Stimulated activated naive CD4-positive, alpha-beta T cell treated with Interleukin-2 at 50 U/mL for 16 hours (primary cell): ENCODE measurements at places on chromosomes 7 and 10.
A peak's percentile ranks its signal among the peaks of the same experiment; 100 is the strongest.

GRCh38 chr10:23505797-23506465, 67.1 kb downstream of the OTUD1 start:
- no peak for DNase-seq

DNA sequence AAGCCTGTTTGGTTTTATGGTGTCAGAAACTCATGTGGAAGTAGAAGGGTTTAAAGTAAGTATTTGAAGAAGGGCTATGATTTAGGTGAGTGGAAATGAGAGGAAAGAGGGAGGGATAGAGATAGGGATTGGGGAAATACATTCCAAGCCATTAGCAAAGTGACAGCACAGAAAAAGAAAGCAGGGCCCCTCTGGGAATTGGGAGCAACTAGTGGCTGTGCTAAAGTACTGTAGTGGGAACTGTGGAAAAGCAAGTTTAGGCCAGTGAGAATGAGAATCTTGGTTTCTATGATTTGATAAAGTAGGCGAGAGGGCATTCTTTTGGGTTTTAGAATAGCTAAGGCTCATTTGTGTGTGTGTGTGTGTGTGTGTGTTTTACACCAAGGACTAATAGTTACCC, 5.0 kb downstream of the PRKG1 start:
- no peak for DNase-seq

GRCh38 chr7:70484255-70484654, 647.7 kb upstream of the GALNT17 start:
- no peak for DNase-seq

DNA sequence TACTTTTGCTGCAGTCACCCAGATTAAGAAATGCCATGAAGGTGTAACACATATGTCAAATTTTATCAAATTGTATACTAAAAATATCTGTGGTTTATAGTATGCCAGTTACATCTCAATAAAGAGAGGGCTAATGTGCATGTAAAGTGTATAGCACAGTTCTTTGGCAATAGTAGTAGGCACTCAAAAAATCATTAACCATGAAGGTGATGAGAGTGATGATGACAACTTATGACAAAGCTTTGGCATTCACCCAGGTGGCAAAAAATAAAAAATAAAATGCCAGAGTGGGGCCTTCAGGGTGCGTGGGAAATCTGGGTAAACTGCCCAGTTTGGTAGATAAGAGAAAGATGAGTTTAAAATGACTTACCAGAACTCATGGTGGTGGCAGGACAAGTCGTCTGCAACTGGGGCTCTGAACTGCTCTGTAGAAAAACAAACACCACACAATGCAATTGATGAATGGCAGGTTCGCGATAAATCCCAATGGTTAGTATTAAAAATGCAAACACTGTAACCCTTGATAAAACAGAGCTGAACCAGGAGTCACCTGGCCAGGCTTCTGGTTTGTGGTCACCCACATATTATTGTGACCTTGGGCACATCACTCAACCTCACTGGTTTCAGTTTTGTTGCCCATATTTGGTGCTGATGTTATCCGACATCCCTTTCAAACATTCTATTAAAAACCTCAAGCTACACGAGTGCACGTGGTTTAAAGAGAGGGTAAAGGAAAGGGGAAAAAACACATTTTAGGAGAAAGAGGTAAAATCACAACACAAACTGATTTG, 120.2 kb downstream of the SORBS1 start:
- no peak for DNase-seq

- DNase-seq: peak; percentile 5
Measured at GRCh38 chr7:100642534-100642907, 1.2 kb upstream of the TFR2 start.

DNA sequence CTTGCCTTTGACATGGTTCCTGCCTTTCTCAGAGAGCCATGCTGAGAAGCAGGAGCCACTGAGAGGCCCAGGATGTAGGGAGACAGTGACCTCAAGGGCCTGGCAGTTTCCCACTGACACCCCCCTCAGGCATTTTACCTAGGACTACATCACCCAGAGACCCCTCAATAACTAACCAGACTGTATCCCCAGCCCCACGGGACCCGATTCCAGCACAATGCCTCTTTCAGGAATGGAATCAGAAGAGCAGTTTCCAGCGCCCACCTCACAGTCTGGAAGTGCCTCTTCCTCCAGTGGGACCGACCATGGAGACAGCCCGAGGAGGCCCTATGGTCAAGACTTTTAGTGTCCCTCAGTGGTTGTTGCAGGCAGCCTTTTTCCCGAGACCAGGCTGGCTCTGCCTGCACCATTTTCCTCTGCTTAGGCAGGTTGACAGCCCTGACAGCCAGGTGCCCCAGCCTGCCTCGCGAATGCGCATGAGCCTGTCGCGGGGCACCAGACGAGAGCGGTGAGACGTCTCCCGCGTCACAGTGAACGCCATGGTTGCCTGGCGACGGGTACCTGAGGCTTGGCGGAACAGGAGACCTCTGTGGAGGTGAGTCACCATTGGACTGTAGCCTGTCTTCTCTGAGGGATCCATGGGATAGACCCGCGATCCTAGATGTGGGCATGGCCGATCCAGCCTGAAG, 28.4 kb upstream of the ZNF273 start:
- no peak for DNase-seq

- DNase-seq: no peak
Measured at GRCh38 chr10:4046712-4047354, 261.8 kb upstream of the KLF6 start.

- DNase-seq: no peak
Measured at GRCh38 chr7:139117599-139118233, 8.2 kb upstream of the ZC3HAV1 start.

DNA sequence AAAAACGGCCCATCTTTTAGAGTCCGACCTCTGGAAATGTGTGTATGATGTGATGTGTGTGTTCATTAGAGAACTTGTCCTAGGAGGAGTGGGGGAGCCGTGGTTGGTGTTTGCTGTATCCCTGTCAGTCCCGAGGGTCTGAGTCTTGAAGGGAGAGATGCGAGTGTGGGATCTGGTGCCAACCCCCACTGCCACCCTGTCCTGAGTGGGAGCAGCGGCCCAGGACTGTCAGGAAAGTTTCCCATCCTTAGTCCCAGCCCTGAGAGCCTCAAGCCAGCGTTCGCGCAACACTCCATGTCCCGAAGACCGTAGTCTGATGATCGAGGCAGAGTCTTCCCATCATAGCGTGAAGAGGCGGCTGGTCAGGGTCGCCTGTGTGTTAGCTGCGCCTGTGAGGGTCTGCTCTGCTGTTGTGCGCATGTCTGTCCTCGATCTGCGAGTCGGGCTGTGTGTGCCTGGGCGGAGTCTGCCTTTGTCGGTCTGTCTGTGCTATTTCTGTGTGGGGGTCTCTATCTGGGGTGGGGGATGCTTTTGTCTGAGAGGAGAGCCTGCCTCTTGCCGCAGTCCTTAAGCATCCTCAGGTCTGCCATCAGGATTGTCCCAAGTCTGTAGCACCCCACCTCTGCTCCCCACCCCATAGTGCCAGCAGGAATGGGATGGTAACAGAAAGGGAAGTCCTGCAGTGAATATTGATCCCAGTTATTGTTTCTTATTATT, 514 bp upstream of the CHAT start:
- no peak for DNase-seq

DNA sequence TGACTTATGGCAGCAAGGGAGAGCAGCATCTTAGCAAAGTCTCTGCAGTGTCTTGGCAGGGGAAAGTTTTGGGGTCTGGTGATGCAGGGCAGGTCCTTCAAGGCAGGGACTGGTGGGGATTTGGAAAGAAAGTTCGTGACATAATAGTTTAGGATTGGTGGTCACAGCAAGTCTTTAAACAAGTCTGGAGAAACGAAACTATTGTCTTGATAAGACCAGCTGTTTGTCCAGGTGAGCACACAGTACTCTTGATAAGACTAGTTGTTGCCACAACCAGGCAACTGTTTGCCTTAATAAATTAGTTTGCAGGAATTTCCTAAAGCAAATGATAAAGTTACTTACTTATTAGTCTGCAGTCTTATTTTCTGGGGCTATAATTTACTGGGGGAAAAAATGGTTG, 136.1 kb downstream of the AKR1D1 start:
- DNase-seq: no peak

GRCh38 chr10:72883861-72884260, 9.7 kb upstream of the OIT3 start:
- no peak for DNase-seq

- DNase-seq: no peak
Measured at GRCh38 chr10:4177791-4178190, 392.8 kb upstream of the KLF6 start.

- no peak for DNase-seq
Measured at GRCh38 chr7:158491094-158491493, 96.5 kb downstream of the PTPRN2 start.

GRCh38 chr10:43408331-43408709, 666 bp downstream of the HNRNPF start:
- no peak for DNase-seq

- DNase-seq: no peak
Measured at GRCh38 chr7:128123291-128124037, 92.2 kb upstream of the LRRC4 start.

DNA sequence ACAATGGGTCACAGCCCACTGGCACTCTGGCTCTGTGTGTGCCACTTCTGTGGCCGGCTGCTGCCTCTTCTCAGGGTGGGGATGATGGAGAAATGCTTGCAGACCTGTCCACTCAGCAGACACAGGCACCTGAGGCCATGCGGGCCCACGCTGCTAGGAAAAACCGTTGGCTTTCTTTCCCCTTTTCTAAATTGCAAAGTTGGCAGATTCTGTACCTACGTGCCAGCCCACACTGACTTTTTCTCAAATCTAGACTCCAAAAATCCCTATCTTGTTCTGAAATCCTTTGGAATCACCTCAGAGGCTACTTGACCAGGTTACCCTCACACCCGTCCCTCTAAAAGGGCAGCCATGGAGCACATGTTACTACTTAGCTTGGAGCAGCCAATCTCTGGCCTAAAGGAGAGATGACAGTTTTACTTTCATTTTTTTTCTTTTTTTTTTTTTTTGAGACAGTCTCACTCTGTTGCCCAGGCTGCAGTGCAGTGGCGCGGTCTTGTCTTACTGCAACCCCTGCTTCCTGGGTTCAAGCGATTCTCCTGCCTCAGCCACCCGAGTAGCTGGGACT, 99.4 kb downstream of the RNF216 start:
- DNase-seq: peak; percentile 6
